ENCODE measurements at places on chromosomes 11 and 22. TPM values are rescaled to one million over a fixed set of nuclear protein-coding genes. Genes with fewer than 3 reads are reported as not detected.

PGGHG gene
- 487 TPM for total RNA-seq

- H3K4me3 ChIP-seq = no peak overlapping the region
- H3K36me3 ChIP-seq = no peaks in the 10 kb centered on the region
- DNase-seq = no peak
- H3K4me1 ChIP-seq = peaks cover 7% of the 10 kb centered on the region
- H3K27me3 ChIP-seq = peaks cover 12% of the 10 kb centered on the region
- H3K27ac ChIP-seq = no peak overlapping the region
Observed at GRCh38 chr11:70262951-70263350, 7.5 kb upstream of the PPFIA1 start.

DNA sequence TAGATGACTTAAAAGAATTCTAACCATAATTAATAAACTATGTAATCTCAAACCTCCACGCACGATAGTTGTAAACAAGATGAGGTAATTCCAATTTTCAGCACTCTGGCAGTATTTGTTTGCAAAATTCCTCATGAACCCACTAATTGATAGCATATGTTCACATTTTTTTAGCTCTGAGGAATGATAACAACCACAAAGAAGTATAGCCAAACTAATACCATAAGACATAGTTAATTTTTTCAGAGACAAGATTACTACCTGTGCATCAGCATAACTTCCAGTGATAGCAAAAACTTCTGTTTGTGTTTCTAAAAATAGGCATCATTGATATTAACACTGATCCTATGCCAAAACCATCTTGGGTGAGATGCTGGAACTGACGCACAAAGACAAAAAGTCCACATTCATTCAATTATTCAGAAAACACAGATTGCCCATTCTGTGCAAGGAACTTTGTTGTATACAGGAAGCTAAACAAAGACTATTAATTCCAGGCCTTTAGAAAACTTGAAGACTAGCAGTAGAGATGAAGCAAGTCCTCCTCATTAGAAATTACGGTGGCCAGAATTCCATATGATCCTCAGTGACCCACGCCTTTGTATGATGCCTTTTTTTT, 57.7 kb downstream of the PDGFD start:
- H3K4me1 ChIP-seq = no peaks in the 10 kb centered on the region
- no peak for DNase-seq
- H3K27me3 ChIP-seq = no peaks in the 10 kb centered on the region
- H3K4me3 ChIP-seq = no peak overlapping the region
- no peaks in the 10 kb centered on the region for H3K36me3 ChIP-seq
- no peak overlapping the region for H3K27ac ChIP-seq

CALCA gene
- not detected for total RNA-seq

DNA sequence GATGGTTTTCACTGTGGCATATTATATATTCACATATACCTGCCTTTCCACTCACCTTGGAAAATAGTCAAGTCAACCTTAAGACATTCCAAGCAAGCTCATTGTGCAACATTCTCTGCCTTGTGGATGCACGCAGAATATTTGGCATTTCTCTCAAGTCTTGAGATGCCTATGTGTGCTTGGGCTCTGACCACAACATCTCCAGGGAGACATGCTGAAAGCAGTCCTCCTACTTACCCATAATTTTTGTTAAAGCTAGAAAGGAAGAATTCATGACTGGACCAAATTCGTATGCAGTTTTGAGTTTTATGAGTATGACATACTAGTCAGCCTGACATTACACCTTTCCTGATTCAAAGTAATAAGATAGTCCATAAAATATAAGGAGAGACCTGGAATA, 684.0 kb downstream of the OPCML start:
- no peak for DNase-seq
- peaks cover 3% of the 10 kb centered on the region for H3K27me3 ChIP-seq
- no peak overlapping the region for H3K27ac ChIP-seq

DNA sequence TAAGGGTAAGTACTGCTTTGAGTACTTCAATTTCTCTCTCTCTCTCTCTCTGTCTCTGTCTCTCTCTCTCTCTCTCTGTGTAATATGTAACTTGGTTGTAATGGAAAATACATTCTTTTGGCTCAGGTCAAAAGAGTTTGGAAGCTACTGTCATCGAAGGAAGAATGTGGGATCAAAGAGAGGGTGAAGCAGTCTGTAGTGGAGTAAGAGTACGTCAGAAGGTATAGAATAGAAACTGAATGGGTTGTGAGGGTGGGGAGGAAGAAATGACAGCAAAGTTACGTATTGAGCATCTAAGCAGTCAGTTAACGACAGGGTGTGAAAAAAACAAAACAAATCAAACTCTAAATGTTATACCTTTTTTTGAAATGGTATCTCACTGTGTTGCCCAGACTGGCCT, 10.0 kb downstream of the NCAM1 start:
- peaks cover 4% of the 10 kb centered on the region for H3K4me1 ChIP-seq
- H3K27ac ChIP-seq = no peak overlapping the region
- H3K36me3 ChIP-seq = no peaks in the 10 kb centered on the region
- no peak for DNase-seq

MEI1 gene
- total RNA-seq = 48.1 TPM

OSBPL5 gene
- total RNA-seq = 10.1 TPM

ARHGEF17 gene
- total RNA-seq = 0.18 TPM

SMTNL1 gene
- total RNA-seq = not detected

TMPRSS4 gene
- total RNA-seq = 0.50 TPM

DNA sequence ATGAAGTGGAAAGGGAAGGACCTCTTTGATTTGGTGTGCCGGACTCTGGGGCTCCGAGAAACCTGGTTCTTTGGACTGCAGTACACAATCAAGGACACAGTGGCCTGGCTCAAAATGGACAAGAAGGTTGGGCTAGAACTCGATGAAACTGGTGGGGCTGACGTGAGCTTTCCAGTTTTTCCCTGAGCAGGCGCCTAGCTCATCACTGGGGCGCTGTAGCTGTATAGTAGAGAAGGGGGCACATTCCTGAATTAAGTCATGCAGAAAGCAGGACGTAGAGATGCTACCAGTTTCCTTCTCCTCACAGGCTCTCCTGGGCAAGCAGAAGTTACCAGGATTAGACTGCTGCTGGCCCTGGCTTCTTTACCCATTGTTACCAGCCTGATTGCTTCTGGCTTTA, 33.3 kb downstream of the NF2 start:
- no peaks in the 10 kb centered on the region for H3K27me3 ChIP-seq
- no peak overlapping the region for H3K4me3 ChIP-seq
- no peak overlapping the region for H3K27ac ChIP-seq
- peaks cover 36% of the 10 kb centered on the region for H3K4me1 ChIP-seq
- H3K36me3 ChIP-seq = peaks cover 23% of the 10 kb centered on the region

P2RY6 gene
- not detected for total RNA-seq

GRCh38 chr11:133886029-133886428, 40.7 kb upstream of the SPATA19 start:
- H3K27me3 ChIP-seq = peaks cover 39% of the 10 kb centered on the region
- H3K36me3 ChIP-seq = no peaks in the 10 kb centered on the region
- no peak overlapping the region for H3K27ac ChIP-seq
- H3K4me3 ChIP-seq = no peak overlapping the region

- H3K4me1 ChIP-seq = no peaks in the 10 kb centered on the region
- no peak overlapping the region for H3K27ac ChIP-seq
- H3K36me3 ChIP-seq = no peaks in the 10 kb centered on the region
- DNase-seq = no peak
Observed at GRCh38 chr11:36475192-36475591, 34.9 kb downstream of the TRAF6 start.

KMT2A gene
- total RNA-seq = 83.1 TPM

- peaks cover 14% of the 10 kb centered on the region for H3K27me3 ChIP-seq
- no peaks in the 10 kb centered on the region for H3K4me1 ChIP-seq
Observed at GRCh38 chr11:112583261-112583893, 322.7 kb upstream of the PLET1 start.

DERL3 gene
- total RNA-seq = 10.0 TPM

- peaks cover 10% of the 10 kb centered on the region for H3K27me3 ChIP-seq
- H3K36me3 ChIP-seq = no peaks in the 10 kb centered on the region
- no peaks in the 10 kb centered on the region for H3K4me1 ChIP-seq
- DNase-seq = no peak
- H3K4me3 ChIP-seq = no peak overlapping the region
Observed at GRCh38 chr11:95487391-95487790, 256.4 kb upstream of the SESN3 start.

- no peaks in the 10 kb centered on the region for H3K36me3 ChIP-seq
- no peak for DNase-seq
- H3K27ac ChIP-seq = peak overlapping the region; percentile 14
- H3K4me1 ChIP-seq = peaks cover 24% of the 10 kb centered on the region
Observed at GRCh38 chr11:17551347-17552040, 4.4 kb downstream of the OTOG start.

DNA sequence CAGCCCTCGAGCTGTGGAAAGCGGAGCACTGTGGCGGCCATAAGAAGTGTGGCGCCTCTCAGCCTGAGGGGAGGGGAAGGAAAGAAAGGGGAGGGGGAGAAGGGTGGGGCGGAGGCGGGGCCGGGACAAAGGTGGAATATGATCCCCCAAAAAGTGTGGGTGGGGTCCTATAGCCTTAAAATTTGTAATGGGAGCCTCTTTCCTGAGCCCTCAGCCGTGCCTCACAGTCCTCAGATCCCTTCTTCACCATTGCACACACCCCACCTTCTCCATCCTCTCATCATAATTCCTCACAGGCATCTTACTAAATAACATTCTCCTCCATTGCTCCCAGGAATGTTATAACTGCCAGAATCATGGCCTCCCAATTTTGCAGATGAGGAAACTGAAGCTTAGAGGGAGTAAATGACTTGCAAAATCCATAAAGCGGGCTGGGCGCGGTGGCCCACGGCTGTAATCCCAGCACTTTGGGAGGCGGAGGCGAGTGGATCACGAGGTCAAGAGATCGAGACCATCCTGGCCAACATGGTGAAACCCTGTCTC, 600 bp upstream of the RAB6A start:
- peaks cover 24% of the 10 kb centered on the region for H3K4me1 ChIP-seq
- H3K4me3 ChIP-seq = peak overlapping the region; percentile 85
- peaks cover 2% of the 10 kb centered on the region for H3K27me3 ChIP-seq
- no peak for DNase-seq

- H3K4me3 ChIP-seq = no peak overlapping the region
- H3K27me3 ChIP-seq = no peaks in the 10 kb centered on the region
- H3K4me1 ChIP-seq = no peaks in the 10 kb centered on the region
- H3K27ac ChIP-seq = no peak overlapping the region
Observed at GRCh38 chr11:83826078-83826477, 539.9 kb upstream of the CCDC90B start.

KCNQ1 gene
- total RNA-seq = 20.4 TPM

DNA sequence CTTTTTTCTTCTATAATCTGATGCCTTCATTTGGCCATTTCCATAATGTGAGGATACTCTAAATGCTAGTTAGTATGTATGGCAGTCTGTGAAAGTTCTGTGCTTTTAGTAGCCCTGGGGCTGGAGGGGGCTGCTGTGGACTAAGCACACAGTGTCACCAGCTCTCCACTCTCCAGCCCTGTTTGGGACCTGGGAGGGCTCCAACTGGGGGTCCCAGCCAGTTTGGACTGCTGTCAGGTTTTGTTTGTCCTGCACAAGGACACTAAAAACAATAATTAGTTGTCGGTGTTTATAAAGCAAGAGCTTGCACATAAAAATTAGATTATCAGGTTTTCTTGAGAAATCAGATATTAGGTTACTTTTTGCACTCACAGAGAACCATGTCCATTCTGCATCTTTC, 103.1 kb downstream of the LDLRAD3 start:
- DNase-seq = no peak
- H3K27ac ChIP-seq = no peak overlapping the region
- H3K36me3 ChIP-seq = no peaks in the 10 kb centered on the region
- no peaks in the 10 kb centered on the region for H3K4me1 ChIP-seq
- peaks cover 6% of the 10 kb centered on the region for H3K27me3 ChIP-seq

DNA sequence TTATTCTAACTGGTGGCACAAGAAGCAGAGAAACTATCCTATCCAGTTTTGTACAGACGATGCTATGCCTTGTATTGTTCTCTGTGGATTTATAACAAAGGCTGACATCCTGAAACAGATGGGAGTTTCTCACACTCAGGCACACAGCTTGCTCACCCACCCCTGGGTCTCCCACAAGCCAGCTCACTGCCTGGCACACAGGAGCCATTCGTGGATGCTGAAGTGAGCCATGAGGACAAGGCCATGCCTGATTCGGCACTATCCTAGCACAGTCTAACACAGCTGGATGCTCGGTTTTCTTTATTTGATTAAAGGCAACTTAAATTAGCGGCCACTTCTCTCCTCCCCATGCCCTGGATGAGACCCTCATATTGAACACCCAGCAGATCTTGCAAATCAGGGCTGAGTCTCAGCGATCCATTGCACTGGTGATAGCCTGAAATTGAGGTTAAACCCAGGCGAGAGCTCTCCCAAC, 25.7 kb upstream of the TMPRSS4 start:
- H3K4me3 ChIP-seq = peak overlapping the region; percentile 44
- no peak for DNase-seq
- no peaks in the 10 kb centered on the region for H3K27me3 ChIP-seq
- no peaks in the 10 kb centered on the region for H3K36me3 ChIP-seq
- peak overlapping the region; percentile 89 for H3K27ac ChIP-seq
- H3K4me1 ChIP-seq = peaks cover 71% of the 10 kb centered on the region

MMP13 gene
- not detected for total RNA-seq

GRCh38 chr11:60844045-60844869, 2.3 kb downstream of the CCDC86 start:
- peaks cover 41% of the 10 kb centered on the region for H3K4me1 ChIP-seq
- no peaks in the 10 kb centered on the region for H3K27me3 ChIP-seq
- peak overlapping the region; percentile 90 for H3K4me3 ChIP-seq
- peak overlapping the region; percentile 92 for H3K27ac ChIP-seq
- peaks cover 32% of the 10 kb centered on the region for H3K36me3 ChIP-seq

DNA sequence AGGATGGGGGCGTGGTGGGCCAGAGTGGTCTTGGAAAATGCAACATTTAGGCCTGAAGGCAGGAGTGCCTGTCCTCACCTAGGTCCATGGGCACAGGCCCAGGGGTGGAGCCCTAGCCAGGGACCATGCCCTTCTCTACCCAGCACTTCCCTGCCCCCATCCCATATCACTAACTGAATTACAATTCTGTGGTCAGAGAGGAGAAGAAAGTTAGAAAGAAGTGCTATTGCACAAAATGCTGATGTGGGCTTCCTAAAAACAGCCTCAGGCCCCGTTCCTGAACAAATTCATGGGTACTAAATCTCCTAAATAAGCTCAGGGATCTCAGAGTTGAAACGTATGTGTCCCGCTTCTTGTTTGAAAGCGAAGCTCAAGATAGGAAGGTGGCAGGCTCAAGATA, 3.5 kb upstream of the ASRGL1 start:
- no peak overlapping the region for H3K27ac ChIP-seq
- H3K27me3 ChIP-seq = peaks cover 32% of the 10 kb centered on the region
- no peak overlapping the region for H3K4me3 ChIP-seq
- no peak for DNase-seq
- H3K4me1 ChIP-seq = peaks cover 12% of the 10 kb centered on the region

DNA sequence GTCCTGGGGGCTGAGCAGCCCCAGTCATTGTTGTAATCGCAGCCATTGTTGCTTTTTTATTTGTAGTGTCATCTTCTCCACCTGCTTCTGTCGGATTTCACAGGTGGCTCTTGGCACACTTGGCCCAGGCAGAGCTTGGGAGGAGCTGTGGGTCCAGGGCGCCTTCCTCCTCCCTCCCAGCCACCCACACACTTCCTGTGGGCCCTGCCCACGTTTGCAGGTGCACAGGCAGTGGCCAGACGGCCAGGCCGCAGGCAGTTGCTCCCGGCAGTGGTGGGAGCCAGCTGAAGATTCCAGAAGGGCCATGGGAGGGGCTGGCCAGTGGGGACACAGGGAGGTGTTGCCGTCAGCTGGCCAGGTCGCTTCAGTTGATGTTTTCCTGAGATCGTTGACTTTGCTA, 1191.9 kb downstream of the BRD1 start:
- H3K27me3 ChIP-seq = no peaks in the 10 kb centered on the region
- peak; percentile 22 for DNase-seq
- no peaks in the 10 kb centered on the region for H3K36me3 ChIP-seq
- no peak overlapping the region for H3K27ac ChIP-seq

Data from activated CD8-positive, alpha-beta T cell treated with anti-CD3 and anti-CD28 coated beads, Interleukin-2, amount 10 ng/mL, durations not matched to agents 7 days and 5 days (primary cell).